ENCODE measurements at places on chromosomes 16 and 17.

DNA sequence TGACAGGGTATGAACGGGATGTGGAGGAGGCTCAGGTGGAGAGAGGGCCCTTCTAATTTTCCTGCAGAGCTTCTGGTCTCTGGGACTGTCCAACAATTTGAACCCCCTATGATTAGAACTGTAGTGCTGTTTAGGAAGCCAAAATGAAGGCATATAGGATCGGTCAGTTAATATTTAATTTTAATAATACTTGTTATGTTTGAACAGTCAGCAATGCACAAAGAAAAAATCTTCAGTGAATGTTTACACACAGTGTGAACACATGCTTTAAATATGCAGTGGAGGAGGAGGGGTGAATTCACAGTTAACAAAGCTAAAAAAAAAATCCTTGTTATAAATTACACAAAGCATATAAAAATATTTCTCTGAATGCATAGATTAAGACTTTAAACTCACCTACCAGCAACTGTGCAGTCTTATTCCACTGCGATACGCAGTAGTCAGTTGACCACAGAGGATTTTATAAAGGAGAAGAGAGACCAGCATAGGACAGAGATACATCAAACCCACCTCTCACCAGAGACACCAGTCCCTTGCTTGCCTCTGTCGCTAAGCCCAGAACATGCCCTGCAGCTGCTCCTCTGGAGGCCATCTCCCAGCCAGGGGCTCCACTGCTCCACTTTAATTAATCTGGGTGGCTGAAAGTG lies 14.6 kb downstream of the ANKRD40 start:
- no peak for DNase-seq

DNA sequence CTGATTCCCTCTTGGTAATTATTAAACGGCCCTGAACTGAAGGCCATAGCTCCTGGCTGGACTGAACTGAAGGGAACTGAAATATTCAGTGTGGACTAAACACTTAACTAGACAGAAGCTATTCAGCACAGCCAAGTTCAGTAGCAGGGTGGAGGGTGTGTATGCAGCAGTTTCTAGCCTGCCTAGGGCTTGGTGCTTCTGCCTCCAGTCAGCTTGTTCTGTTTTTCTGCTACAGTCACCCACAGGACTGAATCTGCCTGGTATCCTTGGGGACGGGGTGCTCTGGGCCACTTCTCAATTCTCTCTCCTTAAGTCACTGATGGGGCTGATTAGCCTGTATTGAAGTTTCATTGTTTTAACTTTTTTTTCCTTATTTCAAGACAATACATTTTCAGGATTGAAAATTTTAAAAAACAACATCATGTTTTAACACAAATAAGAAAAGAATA lies 77.1 kb downstream of the WWP2 start:
- no peak for DNase-seq

GRCh38 chr16:73025856-73026210 lies 22.1 kb downstream of the ZFHX3 start:
- DNase-seq = no peak

DNA sequence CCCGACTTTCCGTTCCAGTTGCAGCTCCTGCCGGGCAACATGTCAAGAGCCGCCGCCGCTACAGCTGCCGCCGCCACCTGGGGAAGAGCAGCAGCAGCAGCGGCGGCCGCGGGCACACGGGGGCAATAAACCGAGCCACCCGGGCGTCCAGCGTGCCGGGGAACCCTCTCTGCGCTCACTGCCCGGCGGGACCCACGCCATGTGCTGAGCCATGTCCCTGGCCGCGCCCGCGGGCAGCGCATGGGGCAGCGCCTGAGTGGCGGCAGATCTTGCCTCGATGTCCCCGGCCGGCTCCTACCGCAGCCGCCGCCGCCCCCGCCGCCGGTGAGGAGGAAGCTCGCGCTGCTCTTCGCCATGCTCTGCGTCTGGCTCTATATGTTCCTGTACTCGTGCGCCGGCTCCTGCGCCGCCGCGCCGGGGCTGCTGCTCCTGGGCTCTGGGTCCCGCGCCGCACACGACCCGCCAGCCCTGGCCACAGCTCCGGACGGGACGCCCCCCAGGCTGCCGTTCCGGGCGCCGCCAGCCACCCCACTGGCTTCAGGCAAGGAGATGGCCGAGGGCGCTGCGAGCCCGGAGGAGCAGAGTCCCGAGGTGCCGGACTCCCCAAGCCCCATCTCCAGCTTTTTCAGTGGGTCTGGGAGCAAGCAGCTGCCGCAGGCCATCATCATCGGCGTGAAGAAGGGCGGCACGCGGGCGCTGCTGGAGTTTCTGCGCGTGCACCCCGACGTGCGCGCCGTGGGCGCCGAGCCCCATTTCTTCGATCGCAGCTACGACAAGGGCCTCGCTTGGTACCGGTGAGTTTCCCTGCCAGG lies 604 bp downstream of the HS3ST3B1 start:
- peak; percentile 26 for DNase-seq

- peak; percentile 81 for DNase-seq
Observed at GRCh38 chr17:18184143-18185031, 759 bp downstream of the ALKBH5 start.

DNA sequence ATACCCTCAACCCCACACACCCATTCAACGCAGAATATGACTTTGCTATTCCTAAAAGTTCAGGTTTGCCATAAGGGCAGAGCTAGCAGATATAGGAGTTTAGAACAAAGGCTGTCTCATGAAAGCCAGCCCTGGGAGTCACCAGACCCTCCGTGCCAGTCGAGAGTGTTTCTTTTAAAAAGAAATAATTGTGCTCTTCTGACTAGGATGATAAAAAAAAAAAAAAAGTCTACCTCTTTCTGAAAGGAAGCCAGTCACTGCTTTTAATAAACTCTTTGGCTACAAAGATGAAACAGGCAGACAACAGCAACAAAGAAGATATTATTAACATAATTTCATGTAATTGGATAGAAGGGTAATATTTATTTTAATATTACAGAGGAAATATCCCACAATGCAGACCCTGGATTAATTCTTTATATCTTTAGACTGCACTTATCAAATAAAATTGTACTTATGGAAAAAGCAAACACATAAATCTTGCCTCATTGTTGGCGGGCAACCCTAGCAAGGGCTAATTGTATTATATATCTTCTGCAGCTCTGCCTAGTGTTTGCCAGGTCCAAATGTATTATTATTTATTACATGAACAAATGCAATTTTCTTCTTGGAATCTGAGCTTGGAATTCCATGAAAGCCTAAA lies 277.5 kb upstream of the DYNLRB2 start:
- no peak for DNase-seq

Data from T-cell (primary cell).